ENCODE measurements at places on chromosomes 4 and X.

DNA sequence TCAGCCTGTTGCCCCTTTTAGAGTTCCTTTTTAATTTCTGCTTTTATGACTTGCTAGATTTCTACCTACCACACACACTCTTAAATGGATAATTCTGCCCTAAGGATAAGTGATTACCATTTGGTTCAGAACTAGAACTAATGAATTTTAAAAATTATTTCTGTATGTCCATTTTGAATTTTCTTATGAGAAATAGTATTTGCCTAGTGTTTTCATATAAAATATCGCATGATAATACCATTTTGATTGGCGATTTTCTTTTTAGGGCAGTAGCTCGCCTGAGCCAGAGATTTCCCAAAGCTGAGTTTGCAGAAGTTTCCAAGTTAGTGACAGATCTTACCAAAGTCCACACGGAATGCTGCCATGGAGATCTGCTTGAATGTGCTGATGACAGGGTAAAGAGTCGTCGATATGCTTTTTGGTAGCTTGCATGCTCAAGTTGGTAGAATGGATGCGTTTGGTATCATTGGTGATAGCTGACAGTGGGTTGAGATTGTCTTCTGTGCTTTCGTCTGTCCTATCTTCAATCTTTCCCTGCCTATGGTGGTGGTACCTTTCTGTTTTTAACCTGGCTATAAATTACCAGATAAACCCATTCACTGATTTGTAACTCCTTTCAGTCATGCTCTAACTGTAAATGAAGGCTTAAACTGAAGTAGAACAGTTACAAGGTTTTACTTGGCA, 7.8 kb downstream of the ALB start:
- DNase-seq: no peak

DNA sequence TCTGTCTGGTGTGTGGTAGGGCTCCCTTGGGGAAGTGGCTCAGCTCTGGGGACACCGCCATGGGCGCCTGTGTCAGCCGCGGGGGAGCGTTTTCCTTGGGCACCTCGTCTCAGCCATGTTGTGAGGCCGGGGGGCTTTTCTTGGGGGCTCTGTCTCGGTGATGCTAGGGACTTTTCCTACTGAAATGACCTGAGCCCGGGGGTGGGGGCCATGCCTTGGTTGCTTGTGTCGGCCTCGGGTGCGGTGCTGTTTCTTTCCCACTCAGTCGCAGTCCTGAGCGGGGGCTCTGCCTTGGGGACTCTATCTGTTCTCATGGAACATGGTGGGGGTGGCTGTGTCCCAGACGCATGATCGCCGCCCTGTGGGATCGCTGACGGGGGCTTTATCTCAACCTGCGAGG, 356 bp downstream of the CT45A1 start:
- no peak for DNase-seq

DNA sequence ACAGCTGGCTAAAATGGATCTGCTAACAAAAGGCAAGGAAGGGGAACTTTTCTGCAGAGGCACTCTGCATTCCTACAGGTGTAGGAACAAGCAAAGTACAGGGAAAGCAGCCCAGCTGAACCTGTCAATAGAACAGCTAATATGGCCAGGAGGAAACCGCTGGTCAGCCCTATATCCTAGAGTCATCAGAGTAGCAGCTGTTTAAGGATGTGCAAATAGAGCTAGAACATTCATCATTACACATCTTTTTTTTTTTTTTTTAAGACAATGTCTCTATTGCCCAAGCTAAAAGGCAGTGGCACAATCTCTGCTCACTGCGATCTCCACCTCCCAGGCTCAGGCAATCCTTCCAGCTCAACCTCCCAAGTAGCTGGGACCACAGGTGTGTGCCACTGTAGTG, 163.0 kb downstream of the BTC start:
- DNase-seq: no peak

DNA sequence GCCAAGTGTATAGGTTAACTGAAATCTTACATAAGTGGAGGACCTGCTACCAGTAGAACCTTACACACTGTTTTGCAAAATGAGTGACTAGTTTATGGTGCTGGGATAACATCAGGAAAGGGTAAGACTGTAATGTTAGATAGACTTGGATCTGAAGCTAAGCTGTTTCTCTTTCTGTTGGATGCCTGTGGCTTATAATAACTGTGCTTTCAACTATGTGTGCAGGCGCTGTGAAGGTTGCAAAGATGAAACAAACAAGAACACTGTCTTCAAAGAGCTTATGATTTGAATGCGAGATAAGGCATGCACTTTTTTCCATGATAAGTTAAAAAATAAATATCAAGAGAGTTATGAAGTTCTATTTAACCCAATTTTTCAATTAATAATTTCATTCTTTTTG, 34.5 kb upstream of the LCORL start:
- no peak for DNase-seq

DNA sequence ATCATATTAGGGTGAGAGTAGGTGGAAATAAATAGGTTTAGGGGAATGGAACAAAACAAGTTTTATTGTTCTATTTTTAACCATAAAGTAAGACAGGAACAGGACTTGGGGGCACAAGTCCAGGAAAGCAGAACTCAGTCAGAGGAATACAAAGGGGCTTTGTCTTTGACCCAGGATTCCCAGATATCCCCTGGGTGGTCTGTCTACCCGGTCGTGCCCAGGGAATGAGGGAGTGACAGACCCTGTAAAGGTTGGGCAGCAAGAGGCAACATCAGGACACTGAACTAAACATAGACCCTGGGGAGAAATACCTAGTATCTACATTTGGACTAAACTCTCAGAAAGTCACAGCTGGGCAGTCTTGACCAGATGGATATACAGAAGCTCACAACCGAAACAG, 50.6 kb downstream of the PTCHD1 start:
- DNase-seq: no peak

GRCh38 chrX:72271812-72272211, 5.2 kb downstream of the RPS4X start:
- no peak for DNase-seq

DNA sequence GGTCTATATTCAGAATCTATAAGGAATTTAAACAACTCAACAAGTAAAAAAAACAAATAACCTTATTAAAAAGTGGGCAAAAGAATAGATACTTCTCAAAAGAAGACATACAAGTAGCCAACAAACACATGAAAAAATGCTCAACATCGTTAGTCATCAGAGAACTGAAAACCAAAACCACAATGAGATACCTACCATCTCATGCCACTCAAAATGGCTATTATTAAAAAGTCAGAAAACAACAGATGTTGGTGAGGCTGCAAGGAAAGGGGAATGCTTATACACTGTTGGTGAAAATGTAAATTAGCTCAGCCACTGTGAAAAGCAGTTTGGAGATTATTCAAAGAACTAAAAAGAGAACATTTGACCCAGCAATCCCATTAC, 201.6 kb downstream of the QDPR start:
- DNase-seq: no peak

- DNase-seq: no peak
Measured at GRCh38 chr4:183515411-183515810, 10.6 kb downstream of the ING2 start.

DNA sequence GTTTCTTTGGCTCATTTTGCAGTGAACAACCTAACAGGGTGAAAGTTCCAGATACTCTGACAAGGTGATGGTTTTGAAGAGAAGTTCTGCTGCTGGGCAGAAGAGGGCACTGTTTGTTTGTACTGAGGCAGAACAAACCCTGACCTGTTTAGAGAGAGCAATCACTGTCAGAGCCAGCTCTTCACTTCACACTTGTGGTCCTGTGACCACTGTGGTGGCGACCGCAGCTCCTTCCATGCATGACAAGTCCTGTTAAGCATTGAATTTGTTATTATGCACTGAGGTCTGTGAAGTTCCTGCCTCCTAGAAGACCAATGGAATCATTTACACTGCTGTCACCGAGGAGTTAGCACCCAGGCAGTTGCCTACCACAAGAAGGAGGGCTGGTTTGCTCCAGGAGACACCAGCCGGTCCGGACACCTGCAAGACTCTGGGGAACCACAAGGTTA, 86.6 kb downstream of the ZNF330 start:
- DNase-seq: peak; percentile 73

- peak; percentile 77 for DNase-seq
Measured at GRCh38 chr4:120517966-120518365, 404.6 kb downstream of the PRDM5 start.

- no peak for DNase-seq
Measured at GRCh38 chr4:15783676-15784075, 5.5 kb downstream of the CD38 start.

GRCh38 chr4:10413177-10413576, 44.0 kb downstream of the ZNF518B start:
- DNase-seq: no peak

GRCh38 chr4:602559-602942, 22.8 kb upstream of the PDE6B start:
- no peak for DNase-seq

- DNase-seq: no peak
Measured at GRCh38 chrX:133302775-133303445, 84.8 kb upstream of the TFDP3 start.

- no peak for DNase-seq
Measured at GRCh38 chr4:123526511-123526910, 129.9 kb downstream of the SPRY1 start.

All from AG08395 (cell line).